ENCODE measurements at places on chromosomes 1 and 21.

DNA sequence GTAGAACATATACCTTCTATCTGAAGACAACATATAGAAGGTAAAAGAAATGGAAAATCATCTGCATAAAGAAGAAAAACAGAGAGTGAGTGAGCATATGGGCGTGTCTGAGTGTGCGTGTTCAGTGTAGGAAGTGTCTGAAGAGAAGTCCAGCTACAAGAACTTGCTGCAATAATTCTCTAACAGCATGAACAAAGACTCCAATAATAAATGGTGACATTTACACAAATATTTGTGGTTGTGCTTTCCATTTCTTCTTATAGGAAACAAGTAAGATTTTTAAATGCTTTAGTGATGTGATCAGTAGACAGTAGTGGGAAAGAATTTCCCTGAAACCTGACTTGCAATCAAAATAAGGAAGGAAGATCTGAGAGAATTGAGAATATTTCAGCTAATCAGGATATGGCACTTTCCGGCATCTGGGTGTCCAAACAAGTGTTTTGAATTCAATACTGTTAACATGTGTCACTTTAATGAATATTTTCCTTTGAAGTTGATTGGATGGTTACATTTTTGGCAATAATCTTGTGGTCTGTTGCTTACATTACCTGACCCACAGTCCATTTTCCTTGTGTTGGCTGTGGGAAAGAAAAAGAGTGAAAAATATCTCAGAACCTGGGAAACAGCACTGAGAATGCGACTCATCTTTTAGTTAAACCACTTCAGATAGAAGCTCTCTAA lies 154.0 kb downstream of the TGFB2 start:
- DNase-seq: no peak

DNA sequence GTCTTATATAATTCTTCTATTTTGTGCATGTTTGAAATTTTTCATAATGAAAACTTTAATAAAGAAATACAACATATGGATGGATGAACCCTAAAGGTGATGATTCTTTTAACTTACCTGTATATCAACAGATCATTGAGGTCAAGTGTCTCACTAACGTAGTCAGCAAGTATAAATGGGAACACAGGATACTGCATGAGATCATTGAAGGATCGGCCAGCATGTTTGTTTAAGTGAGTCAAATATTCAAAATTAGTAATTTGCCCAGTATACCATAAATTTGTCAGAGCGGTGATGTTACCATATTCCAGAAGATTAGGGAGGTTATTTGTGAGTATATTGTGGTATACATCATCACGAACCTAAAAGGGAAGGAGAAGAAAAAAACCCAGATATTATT lies 71.0 kb upstream of the GNG4 start:
- DNase-seq: no peak

- DNase-seq: no peak
Observed at GRCh38 chr1:164855716-164856329, 296.8 kb downstream of the PBX1 start.

GRCh38 chr1:94727846-94728715 lies 92.1 kb upstream of the SLC44A3 start:
- no peak for DNase-seq

DNA sequence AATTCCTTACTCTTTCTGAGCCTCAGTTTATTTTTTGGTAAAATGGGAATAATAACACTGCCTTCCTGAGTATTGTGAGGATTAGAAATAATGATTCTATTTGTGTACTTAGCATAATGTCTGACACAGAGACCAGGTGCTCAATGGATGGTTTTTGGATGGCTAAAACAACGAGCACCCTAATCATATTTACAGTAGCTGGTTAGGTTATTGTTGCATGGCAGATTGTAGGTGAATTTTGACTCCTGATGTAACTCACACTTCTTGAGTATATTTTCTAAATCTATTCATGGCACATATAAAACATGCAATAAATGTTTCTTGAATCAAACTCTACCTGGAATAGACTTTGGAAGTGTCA lies 11.9 kb upstream of the DUSP10 start:
- no peak for DNase-seq

All from nephron progenitor cell (in vitro differentiated cells).